ENCODE measurements at places on chromosomes 4 and X.

DNA sequence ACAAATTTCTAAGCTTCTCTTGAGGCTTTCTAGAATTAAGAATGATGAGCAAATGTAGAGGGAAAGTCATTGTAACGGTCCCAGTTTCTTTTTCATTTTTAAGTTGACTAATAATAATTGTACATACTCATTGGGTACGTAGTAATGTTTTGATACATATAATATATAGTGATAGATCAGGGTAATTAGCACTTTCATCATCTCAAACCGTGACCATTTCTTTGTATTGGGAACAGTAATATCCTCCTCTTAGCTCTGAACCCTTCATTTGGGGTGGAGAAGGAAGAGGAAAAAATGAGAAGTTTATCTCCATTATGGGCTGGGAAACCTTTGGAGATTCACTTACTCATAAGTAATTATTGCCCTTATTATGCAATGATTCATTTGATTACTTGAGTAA is 39.0 kb upstream of the GBA3 start:
- no peak for DNase-seq

- DNase-seq = no peak
These were observed 49.4 kb downstream of the USP38 start for GRCh38 chr4:143234153-143234552.

DNA sequence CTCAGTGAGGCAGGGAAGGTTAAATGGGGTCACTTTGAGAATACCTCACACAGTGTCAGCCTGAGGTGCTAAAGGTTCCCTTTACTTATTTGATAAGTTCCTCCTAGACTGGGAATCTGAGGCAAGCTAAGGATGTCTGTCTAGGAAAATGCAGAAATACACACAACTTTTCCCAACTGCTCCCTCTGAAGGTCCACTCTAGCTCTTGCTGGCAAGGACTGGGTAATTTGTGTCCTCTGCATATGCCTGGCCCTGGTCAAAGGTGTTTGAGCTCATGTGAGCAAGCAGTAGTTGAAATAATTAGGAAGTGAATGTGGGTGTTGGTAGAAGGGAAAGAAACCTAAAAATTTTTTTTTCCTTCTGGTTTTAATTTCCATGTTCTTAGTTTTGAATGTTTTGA is 21.3 kb downstream of the TXLNG start:
- no peak for DNase-seq

DNA sequence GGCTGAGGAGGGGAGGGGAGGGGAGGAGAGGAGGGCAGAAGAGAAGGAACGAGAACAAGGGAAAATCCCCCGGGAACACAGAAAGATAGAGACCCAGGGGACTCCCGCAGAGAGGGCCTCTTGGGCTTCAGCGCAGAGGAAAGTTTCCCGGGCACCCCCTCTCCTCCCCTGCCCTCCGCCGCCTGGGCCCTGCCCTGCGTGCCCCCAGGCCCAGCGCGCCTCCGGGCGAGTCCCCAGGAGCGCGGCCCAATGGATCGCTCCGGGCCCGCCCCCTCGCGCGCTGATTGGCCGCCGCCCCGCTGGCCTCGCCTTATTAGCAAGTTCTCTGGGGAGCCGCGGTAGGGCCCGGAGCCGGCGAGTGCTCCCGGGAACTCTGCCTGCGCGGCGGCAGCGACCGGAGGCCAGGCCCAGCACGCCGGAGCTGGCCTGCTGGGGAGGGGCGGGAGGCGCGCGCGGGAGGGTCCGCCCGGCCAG is at the start of gene MSX1:
MSX1 (plus strand) TSS at position 341 of the 474 bp plus-strand sequence. CDS start 235 bp downstream, outside the sequence.
- no peak for DNase-seq

GRCh38 chr4:13530823-13531624 is 13.3 kb downstream of the NKX3-2 start:
- DNase-seq = no peak

DNA sequence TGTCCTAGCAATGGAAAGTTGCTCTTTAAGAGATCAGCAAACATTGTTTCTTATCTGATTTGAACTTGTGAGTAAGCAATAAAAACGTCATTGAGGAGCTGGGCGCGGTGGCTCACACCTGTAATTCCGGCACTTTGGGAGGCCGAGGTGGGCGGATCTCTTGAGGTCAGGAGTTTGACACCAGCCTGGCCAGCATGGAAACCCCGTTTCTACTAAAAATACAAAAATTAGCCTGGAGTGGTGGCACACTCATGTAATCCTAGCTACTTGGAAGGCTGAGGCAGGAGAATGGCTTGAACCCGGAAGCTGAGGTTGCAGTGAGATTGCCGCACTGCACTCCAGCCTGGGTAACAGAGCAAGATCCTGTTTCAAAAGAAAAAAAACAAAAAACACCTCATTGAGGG is 11.2 kb upstream of the PLAC8 start:
- peak; percentile 34 for DNase-seq

GRCh38 chrX:14359316-14359715 is 170.0 kb upstream of the GLRA2 start:
- DNase-seq = no peak

DNA sequence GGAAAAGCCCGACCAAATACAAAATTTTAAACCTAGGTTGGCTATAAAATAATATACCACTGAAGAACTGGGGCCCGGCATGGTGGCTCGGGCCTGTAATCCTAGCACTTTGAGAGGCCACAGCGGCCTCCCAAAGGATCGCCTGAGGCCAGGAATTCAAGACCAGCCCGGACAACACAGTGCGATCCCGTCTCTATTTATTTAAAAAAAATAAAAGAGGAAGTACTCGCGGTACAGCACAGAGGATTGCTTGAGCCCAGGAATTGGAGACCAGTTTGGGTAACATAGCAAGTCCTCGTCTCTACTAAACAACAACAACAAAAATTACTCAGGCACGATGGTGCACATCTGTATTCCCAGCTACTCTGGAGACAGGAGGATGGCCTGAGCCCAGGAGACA is 44.8 kb upstream of the CDKN2AIP start:
- DNase-seq = no peak

- DNase-seq = no peak
These were observed 305 bp upstream of the MAB21L2 start for GRCh38 chr4:150581641-150582051.

DNA sequence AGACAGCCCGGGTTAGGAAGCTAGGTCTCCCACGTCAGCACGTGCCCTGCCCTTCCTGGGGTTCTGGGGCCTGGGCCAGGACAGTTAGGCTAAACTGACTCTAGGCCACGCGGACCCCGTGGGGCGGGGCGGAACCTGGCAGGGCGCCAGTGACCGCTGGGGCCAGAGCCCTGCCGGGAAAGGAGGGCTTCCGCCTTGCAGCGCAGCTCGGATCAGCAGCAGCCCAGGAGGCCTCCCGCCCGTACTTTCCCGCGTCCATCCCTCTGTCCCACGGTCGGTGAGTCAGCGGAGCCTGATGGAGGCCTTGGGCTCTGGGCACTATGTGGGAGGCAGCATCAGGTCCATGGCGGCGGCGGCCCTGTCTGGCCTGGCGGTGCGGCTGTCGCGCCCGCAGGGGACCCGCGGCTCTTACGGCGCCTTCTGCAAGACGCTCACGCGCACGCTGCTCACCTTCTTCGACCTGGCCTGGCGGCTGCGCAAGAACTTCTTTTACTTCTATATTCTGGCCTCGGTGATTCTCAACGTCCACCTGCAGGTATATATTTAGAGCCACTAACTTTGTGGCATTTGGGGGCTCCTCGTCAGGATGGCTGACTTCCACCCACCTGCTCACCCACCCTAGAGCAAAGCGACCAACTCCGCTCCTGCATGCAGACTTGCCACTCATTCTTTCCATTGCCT is at the start of gene SMIM10:
SMIM10 (plus strand) TSS at position 191 of the 681 bp plus-strand sequence; CDS start at position 296, 105 bp downstream.
- DNase-seq = peak; percentile 6

DNA sequence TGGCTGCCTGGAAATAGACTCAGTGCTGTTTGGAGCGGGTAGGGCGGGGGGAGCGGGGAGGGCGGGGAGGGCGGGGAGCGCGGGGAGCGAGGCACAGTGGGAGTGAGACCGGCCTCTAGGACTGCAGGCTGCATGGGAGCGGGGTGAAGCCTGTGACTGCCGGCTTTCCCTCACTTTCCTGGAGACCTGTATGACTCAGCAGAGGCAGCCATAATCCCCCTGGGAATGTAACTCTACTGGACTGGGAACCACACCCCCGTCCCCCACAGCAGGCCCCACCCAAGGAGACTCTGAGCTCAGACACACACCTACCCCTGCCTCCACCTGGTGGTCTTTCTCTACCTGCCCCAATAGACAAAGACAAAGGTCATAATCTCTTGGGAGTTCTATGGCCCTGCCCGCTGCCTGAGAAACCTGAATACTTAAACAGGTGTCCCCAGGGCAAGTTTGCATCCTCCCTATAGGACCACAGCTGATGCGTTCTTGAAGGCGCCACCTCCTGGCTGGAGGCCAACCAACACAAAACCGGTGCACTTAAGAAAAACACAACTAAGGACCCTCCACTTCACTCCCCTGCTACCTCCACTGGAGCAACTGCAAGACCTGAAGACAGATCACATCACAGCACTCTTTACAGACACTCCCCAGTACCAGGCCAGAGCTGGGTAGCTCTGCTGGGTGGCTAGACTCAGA is 18.0 kb downstream of the HDAC8 start:
- no peak for DNase-seq

DNA sequence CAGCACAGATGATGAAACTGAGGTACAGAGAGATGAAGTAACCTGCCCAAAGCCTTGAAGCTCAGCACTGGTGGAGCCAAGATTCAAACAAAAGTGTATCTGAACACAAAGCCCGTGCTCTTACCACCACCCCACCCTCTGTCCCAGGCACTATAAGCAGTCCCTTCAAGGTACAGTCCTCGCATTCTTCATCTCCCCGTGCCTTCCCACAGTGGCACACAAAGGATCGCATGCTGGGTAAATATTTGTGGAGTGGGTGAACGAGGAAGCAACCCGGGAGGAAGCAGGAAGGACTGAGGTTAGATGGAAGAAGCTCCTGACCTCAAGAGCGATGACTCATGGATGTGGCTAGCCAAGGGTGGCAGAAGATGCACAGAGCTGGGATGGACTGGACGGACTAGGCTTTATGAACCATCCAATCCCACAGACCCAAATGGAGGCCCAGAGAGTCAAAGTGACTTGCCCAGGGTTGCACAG is 18.4 kb downstream of the IQSEC2 start:
- DNase-seq = no peak

DNA sequence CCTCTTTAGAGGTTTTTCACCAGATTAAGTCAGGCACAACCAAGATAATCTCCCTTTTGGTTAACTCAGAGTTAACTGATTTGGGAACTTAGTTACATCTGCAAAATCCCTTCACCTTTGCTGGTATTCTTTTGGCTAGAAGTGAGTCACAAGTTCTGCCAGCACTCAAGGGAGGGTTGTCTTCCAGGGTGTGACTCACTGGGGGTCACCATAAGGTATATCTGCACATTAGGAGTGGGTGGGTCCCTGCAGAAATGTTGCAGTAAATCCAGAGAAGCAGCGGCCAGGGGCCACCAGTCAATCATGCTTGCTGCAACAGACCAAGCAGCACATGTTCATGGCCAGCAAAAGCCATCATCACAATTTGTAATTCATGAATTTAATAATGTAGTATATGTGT is 59.8 kb upstream of the MAML3 start:
- DNase-seq = no peak

DNA sequence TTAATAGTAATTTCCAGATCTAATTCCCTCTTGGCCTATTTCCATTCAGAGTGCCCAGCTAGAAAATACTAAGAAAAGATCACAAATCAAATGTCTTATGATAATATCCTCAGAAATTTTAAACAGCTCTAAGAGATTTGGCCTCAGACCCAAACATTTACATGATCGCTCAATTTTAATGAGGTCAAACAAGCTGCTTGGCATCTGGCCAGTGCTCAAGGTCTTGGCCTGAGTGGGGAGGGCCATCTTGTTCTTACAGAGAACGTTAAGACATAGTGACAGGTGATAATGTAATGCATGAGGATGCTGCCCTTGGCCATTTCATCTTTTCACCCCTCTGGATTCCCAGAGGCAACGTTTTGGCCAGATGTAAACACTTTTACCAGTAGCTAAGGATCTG is 159.2 kb upstream of the SLC7A11 start:
- DNase-seq = no peak

GRCh38 chr4:576991-577498 is 950 bp upstream of the TMEM271 start:
- DNase-seq = no peak

GRCh38 chr4:82429728-82430192 is 502 bp downstream of the HNRNPDL start:
- DNase-seq = peak; percentile 71

DNA sequence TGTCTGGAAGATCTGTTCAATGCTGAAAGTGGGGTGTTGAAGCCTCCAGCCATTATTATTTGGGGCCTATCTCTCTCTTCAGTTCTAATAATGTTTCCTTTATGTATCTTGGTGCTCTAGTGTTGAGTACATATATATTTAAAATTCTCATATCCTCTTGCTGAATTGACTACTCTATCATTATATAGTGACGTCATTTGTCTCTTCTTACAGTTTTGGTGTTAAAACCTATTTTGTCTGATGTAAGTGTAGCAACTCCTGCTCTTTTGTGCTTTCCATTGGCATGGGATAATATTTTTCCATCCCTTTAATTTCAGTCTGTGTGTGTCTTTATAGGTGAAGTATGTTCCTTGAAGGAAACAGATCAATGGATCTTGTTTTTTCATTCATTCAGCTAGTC is 446.0 kb downstream of the FAM47A start:
- no peak for DNase-seq

- DNase-seq = peak; percentile 11
These were observed 545 bp downstream of the ABCE1 start for GRCh38 chr4:145098675-145099037.

- DNase-seq = no peak
These were observed 200.3 kb downstream of the AASDH start for GRCh38 chr4:56186808-56187523.

- DNase-seq = no peak
These were observed 1443.4 kb upstream of the TENM3 start for GRCh38 chr4:180799798-180800197.

DNA sequence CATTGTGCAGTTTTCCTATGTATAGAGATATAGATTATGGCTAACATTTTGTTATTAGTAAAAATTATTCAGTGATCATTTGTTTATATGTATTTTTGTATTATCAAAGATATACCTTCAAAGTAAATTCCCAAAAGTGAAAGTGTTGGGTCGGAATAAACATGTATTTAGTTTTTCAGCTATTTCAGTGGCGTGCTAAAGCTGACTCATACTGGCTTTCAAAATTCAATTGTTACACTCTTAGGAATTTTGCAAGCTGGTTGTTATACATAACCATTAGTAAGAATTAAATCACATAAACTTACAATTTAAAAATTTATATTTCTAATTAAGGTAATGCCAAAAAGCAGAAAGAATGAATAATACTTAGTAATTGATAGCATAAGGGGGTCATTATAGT is 288.4 kb upstream of the NRK start:
- DNase-seq = no peak

GRCh38 chrX:51456814-51457213 is 39.6 kb downstream of the NUDT11 start:
- DNase-seq = no peak

DNA sequence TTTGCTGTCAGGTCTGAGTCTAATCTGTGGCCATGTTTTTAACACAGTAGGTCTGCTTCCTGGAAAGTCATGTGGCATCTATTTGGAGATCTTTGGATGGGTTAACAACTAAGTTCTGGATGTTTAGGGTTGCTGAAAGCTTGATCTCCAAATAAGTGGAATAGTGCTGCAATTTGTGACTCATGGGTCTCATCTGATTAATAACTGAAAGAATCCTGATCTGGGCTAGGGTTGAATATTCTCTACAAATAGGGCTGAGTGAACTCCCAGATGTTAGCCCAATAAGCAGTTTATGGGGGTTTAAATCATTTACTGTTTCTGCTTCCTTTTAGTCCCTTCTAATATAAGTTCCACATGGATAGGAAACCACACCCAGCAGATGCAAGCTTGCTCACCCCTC is 23.1 kb downstream of the CT47C1 start:
- DNase-seq = no peak

All from activated gamma-delta T cell treated with Interleukin-2 at 50 U/mL for 16 hours (primary cell).